Stimulated activated CD4-positive, alpha-beta T cell treated with anti-CD3 and anti-CD28 coated beads, Interleukin-2, amount 100 ng/mL, for 48 hours (primary cell): ENCODE measurements at places on chromosomes 6 and 20.
A peak's percentile ranks its signal among the peaks of the same experiment; 100 is the strongest.

- no peak for DNase-seq
Measured at GRCh38 chr6:12621754-12622153, 94.8 kb upstream of the PHACTR1 start.

DNA sequence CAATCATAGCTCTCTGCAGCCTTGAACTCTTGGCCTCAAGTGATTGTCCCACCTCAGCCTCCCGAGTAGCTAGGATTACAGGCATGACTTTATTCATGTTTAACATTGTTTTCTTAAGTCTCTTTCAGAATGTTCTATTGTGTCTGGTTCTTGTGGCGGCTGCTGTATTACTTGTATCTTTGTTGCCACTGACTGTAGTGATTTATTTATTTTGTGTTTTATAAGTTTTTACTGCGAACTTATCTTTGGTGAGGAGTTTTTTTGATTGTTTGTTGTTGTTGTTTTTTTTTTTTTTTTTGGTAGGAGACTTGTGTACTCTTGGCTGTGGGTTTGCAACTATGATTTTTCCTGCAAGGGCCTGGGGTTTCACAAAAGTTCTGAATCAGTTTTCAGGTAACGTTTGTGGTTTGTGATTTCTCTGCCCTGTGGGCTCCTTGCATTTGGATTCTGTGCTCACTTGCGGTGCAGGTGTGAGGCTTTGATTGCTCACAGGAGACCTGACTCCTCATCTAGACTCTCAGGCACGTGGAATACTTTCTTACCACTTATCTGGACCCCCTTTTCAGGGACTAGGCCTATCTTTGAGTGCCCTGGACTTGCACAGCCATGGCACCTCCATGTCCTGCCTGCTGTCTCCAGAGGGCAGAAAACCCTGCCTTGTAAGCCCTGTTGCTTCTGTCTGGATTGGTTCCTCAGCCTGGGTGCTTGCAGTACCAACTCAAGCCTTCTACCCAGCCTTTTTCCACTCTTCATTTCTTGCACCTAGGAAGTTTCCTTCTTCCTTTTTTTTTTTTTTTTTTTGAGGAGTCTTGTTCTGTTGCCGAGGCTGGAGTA lies 25.2 kb downstream of the KIF25 start:
- DNase-seq: no peak

DNA sequence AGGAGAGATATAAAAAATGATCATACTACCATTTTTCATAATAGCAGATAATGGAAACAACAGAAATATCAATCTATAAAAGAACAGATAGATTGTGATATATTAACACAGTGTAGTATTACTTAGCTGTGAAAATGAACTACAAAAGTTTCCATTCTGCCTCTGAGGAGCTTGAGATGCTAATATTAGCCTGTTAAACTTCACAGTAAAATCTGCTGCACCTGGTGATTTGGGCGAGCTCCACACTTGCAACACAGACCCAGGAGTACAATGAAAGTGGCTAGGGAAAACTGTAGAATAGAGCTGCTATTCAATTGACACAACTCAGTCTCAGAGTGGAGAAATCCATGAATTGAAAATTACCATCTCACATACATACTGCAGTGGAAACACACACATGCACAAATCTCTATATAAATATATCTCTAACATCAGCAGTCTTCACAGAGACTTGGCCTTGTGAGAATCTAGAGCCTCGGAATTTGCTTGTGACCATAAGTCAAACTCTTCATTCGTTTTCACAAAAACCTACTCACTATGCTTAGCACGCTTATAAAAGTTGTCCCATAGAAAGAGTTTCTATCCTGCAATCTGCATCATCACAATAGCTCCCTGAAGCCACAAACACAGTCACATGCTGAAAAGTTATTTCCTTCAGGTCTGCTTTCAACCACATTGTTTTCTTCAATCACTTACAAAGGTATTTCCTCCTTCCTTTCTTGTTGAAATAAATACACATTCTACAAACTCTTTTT lies 133.0 kb downstream of the PAK5 start:
- no peak for DNase-seq

GRCh38 chr6:167906899-167907298 lies 80.2 kb downstream of the AFDN start:
- no peak for DNase-seq

DNA sequence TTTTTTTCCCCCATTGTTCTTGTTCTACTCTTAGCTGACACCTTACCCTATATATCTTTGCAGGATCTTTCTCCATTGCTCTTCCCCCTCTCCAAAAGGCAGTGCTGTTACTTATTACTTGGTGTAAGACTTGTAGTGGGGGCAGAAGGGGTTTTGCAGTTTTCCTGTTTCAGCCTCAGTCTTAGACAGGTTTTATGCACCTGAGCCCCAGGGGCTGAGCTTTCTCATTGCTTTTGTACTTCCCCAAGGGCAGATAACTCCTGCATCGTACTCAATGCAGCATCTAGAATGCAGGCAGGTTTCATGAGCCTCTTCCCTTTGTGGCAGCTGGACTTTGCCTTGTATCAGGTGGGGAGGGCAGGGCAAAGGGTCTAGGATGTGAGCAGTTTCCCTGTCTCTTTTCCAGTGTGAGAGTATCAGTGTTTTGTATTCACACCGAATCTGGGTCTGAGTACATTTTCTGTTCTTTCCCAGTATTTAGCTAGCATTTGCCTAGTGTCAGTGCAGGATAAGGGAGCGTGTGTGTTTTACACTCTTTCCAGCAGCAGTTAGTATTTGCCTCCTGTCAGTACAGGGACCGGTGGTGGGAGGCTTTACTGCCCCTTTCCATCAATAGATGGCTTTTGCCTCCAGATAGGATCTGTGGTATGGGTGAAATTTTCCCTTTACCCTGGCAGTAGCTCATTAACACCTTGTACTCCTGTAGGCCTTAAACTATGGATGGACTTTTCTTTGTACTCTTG lies 19.6 kb downstream of the CYB5R4 start:
- no peak for DNase-seq

DNA sequence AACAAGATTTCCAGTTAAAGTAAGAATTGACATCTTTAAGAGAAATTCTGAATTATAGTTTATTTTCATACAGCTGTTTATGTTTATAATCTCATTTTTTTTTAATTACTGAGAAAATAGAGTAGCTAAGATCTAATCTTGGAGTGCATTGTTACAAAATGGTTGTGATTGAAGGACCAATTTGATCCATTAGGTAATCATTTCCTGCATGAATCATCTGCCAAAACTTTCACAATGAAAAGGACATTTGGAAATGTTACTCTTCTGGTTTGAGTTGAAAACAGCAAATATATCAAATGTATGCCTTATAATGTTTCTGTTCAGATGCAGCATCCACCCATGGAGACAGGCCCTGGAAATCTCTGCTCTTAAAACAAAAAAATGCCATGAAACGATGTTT lies 19.0 kb downstream of the TUBB2A start:
- no peak for DNase-seq

DNA sequence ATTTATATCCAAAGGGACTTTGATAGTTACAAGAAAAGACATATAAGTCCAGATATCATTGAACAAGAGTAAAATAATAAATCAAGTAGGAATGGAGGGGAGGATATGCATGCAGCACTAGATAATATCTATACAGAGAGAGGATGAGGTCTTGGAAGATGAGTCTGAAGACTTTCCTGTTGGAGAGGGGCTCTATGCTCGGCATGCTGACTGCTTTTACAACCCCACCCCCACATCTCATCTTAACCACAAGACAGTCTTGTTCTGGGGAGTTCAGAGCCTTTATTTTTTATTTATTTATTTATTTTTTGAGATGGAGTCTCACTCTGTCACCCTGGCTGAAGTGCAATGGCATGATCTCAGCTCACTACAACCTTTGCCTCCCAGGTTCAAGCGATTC lies 48.4 kb upstream of the IER3 start:
- no peak for DNase-seq

DNA sequence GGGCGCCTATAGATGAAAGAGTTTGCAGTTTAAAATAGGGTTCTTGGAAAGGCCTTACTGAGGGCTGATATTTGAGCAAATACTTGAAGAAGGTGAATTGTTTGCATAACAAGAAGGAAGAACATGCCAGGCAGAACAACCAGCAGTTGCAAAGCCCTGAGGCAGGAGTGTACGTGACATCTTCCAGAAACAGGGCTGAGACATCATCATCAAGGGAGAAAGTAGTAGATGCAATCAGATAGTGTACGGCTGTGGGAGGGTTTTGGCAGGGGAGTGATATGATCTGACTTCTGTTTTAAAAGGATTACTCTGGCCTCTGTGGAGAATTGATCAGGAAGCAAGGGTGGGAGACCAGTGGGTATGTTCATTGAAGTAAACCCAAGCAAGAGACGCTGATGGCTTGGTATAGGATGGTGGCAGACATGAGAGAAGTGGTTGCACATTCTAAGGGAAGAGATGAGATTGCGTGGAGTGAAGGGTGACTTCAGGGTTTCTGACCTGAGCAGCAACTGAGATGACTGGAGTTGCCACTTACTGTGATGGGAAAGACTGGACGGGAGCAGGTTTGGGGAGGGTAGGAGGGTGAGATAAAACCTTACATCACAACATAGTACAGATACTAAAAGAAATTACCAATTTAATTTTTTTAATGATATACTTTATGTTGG lies 28.8 kb downstream of the RIOK1 start:
- no peak for DNase-seq

GRCh38 chr6:6395581-6396197 lies 75.2 kb upstream of the F13A1 start:
- DNase-seq: no peak

- DNase-seq: no peak
Measured at GRCh38 chr20:46583411-46584214, 33.2 kb upstream of the OCSTAMP start.

- DNase-seq: no peak
Measured at GRCh38 chr6:9482030-9482738, 932.7 kb downstream of the TFAP2A start.

DNA sequence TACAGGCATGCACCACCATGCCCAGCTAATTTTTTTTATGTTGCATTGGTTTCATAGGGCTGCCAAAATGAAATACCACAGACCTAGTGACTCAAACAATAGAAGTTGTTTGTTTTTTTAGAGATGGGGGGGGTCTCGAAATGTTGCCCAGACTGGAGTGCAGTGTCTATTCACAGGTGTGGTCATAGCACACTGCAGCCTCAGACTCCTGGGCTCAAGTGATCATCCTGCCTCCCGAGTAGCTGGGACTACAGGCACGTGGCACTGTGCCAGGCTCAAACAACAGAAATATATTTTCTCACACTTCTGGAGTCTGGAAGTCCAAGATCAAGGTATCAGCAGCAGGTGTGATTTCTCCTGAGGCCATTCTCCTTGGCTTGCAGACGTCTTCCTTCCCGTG lies 6.6 kb upstream of the SLC16A10 start:
- no peak for DNase-seq

- peak; percentile 94 for DNase-seq
Measured at GRCh38 chr6:30719791-30720737, at the start of gene TUBB. TUBB (plus strand) TSS chr6:30720352; CDS start chr6:30720507, 155 bp downstream.

GRCh38 chr20:43839793-43840199 lies 74.9 kb upstream of the TOX2 start:
- no peak for DNase-seq

- DNase-seq: no peak
Measured at GRCh38 chr6:109428889-109429477, 11.4 kb downstream of the PPIL6 start.

- DNase-seq: no peak
Measured at GRCh38 chr6:164414695-164415094, 894.7 kb downstream of the C6orf118 start.

DNA sequence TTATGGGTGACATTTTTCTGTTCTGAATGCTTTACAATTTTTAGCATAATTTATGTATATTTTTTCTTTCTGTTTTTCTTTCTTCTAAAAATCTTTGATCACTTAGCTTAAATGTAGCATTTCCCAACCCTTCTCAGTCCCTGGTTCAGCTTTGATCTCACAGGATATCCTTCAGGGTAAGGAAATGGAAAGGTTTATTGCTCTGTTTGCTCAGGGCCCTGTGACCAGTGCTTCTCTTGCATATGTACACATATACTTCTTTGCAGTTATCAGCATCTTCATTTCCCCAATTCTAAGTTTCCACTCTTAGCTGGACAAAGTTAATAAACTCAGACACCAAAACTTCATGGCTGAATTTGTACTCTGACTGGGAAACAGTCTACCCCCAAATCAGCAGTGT lies 30.6 kb downstream of the TMEM74B start:
- no peak for DNase-seq

GRCh38 chr6:93341900-93342613 lies 77.3 kb downstream of the EPHA7 start:
- no peak for DNase-seq

- DNase-seq: no peak
Measured at GRCh38 chr6:7392402-7392801, 2.8 kb downstream of the RIOK1 start.

- DNase-seq: no peak
Measured at GRCh38 chr6:134560019-134560418, 242.1 kb upstream of the SGK1 start.

GRCh38 chr6:166584155-166584554 lies 2.3 kb downstream of the RAMACL start:
- no peak for DNase-seq

DNA sequence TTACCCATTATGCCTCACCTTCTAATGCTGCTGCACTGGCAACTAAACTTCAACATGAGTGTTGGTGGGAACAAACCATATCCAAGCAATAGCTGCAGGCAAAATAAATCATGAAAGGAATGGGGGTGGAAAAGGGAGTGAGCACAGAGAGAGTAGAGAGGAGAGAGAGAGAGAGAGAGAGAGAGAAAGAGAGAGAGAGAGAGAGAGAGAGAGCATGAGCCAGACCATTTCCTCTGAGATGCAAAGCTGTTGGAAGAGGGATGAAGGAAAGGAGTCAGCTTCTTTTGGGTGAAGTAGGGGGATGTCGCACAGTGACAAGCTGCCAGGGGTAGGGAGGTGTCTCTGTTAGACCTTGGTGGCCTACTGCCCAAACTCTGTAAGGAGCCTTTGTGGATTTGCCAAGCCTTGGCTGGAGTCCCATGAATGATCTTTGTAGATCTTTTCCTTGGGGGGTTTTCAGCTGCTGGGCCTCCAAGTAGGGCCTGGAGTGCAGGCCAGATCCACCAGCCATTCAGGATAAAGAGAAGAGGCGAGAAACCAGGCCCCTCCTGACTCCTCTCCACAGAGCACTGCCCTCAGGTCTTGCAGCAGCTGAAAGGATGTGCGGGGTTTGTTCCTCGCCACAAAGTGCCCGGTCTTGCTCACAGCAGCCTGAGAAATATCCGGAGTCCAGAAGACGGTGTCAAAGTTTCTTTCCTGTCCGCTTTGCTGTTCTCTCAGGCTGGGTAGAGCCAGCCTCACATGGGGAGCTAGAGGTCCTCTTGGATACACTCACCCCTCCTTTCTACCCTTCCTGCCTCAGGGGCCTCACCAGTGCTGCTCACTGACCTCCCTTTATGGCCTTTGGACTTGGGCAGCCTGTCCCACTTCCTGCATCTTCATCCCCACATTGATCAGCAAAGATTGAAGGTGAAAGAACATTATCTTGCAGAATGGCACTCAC lies 17.8 kb downstream of the BTBD3 start:
- DNase-seq: no peak

GRCh38 chr6:11050731-11051130 lies 6.6 kb upstream of the ELOVL2 start:
- no peak for DNase-seq

GRCh38 chr6:36083446-36083845 lies 46.9 kb upstream of the MAPK13 start:
- DNase-seq: no peak
